ENCODE measurements at places on chromosomes 11 and 22. TPM values are rescaled to one million over a fixed set of nuclear protein-coding genes. Genes with fewer than 3 reads are reported as not detected.

GNAZ gene
- 5.0 TPM for total RNA-seq

BID gene
- 25.5 TPM for total RNA-seq

CCDC15 gene
- total RNA-seq = 2.3 TPM

DNA sequence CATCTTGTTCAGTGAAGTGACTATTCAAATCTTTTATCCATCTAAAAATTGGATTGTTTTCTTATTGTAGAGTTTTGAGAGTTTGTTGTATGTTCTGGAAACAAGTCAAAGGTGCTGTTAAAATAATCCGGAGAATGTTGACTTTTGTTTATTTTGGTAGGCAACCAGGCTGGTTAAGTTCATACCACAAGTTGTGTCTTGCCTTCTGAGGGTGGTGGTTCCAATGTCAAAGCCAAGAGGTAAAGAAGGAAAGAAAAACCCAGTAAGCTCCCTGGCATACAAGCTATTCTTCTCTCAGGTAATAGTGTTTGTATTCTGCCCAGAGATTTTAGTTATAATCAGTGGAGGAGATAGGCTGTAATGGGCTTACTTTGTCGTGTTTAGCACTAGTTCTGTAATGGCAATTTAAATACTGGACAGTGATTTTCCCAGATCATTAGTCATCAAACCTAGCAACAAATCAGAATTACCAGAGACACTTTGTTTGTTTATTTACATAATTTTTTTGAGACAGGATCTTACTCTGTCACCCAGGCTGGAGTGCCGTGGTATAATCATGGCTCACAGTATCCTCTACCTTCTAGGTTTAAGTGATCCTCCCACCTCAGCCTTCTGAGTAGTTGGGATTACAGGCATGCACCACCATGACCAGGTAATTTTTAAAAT is 15.1 kb upstream of the CSRP3 start:
- no peak for DNase-seq

DNA sequence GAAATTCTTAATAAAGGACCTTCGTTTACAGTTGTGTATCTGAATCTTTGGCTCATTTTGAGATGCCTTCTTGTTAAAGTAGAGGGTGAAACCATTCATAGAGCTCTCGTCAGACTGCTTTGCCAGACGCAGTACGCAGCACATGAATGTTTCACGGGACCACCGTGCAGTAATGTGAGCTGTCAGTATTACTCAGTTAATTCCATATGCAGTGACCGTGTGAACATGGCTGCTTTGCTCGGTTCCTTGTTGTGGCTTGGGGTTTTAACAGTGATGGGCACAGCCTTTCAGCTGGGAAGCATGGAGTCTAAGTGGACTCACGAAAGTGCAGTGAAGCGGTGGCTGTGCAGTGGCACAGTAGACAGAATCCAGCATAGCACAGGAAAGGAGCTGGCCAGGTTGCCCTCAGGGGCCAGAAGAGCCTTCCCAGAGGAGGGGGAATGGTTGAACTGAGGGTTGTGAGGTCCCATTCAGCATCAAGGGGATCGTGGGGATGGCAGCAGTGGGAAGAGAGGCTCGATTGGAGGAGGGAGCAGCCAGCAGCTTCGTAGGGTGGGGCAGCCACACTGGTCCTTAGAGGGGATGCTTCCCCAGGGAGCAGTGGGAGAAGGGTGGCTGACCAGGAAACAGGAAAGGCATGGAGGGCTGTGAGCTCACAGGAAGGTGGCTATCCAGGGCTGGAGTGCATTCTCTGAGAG is 31.4 kb downstream of the PPFIA1 start:
- DNase-seq = no peak

GRCh38 chr22:33640900-33641299 is 279.4 kb downstream of the LARGE1 start:
- DNase-seq = peak; percentile 73

All from H9 (cell line).